RPMI7951 (cell line): ENCODE measurements at places on chromosomes 11 and 22. TPM values are rescaled to one million over a fixed set of nuclear protein-coding genes. Genes with fewer than 3 reads are reported as not detected.

LSP1 gene
- total RNA-seq, result 2.4 and 3.8 TPM in 2 replicates

TMEM191B gene
- not detected in 2 replicates for total RNA-seq

DNA sequence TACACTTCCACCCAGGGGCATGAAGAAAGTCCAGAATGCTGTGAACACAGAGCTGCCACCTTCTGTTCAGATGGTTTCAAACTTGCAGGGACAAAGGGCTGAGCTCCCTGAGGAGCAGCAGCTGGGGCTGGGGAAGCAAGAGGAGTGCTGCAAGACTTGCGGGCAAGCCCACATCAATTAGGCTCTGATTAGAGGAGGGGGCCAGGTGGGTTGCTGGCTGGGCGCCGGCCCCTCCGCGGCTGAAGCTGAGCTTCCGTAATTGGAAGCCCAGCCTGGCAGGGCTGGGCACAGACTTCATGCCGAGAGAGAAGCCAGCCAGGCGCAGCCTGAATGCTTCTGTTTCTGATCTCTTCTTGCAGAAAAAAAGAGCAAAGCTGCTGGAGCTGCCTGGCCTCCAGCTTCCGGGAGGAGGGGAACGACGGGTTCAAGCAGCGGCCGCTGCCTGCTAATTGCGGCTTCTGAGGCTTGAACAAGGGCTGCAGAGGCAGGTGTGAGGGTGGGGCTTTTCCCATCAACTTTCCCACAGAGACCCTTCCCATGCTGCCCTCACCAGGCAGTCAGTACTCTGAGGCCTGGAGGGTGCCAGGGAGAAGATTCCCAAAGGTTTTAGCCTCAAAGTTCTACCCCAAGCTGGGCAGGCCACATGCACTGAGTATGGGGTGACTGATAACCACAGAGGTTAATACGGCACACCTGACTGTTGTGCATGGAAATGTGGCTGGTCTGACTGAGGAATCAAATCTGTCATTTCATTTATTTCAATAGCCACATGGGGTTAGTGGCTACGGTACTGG lies 91.1 kb upstream of the LMO1 start:
- DNase-seq, result no peak

GRCh38 chr11:24779791-24780190 lies 282.9 kb downstream of the LUZP2 start:
- DNase-seq, result no peak

GRCh38 chr11:8593455-8593854 lies 573 bp downstream of the STK33 start:
- no peak for DNase-seq

DNA sequence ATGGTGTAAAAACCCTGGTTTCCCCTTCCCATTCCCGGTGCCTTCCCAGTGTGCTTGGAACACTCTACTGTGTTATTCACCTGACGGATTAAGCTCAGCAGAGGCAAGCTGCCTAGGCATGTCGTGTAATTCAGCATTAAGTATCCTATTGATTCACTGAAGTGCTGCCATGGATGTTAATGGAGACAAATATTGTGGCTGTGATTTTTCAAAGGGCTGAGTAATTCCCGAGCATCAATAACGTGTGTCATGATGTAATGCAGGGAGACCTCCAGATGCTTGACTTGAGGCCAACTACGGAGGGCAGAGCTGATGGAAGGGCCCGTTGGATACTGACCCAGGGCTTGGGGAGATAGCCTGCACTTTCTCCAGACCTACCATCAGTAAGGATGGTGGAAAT lies 269.0 kb downstream of the ST3GAL4 start:
- DNase-seq, result no peak

GRCh38 chr11:72013765-72014711 lies 15.3 kb downstream of the IL18BP start:
- no peak for DNase-seq
